HS-5 (cell line): ENCODE measurements at places on chromosomes 1 and 21.
A peak's percentile ranks its signal among the peaks of the same experiment; 100 is the strongest.

DNA sequence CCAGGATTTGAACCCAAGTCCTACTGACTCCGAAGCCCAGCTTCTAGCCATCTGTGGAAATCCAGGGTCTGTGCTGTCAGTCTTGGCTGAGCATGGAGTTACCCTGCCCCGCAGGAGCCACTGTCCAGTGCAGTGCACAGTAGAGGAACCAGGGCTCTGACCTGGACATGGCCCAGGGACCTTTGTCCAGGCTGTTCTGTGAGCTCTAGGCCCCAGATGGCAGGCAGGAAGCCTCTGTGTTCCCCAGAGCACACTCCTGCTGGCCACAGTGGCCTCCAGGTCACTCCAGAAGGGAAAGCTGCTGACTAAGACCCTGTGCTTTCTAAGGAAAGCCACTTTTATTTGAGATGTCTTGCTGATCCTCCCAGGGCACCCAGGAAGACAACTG, 13.8 kb downstream of the S100A7A start:
- no peak for DNase-seq

- DNase-seq: no peak
Measured at GRCh38 chr1:112196731-112197130, 199.3 kb upstream of the CTTNBP2NL start.

DNA sequence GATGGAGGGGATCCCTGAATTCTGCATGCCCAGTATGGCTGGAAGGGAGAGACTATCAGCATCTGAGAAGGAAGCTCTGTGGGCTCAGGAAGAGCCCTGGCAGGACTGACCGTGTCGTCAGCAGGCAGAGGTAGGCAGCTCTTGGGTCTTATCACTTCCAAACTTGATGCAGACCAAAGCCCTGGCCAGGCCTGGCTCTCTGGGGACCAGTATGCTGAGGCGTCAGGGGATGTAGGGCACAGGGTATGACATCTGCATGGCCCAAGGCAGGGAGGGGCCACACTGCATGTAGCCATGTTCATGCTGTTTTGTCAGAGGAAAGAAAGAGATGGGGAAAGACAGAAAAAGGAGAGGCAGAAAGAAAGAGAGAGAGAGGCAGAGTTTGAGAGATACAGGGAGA, 6.3 kb downstream of the FGR start:
- DNase-seq: no peak

DNA sequence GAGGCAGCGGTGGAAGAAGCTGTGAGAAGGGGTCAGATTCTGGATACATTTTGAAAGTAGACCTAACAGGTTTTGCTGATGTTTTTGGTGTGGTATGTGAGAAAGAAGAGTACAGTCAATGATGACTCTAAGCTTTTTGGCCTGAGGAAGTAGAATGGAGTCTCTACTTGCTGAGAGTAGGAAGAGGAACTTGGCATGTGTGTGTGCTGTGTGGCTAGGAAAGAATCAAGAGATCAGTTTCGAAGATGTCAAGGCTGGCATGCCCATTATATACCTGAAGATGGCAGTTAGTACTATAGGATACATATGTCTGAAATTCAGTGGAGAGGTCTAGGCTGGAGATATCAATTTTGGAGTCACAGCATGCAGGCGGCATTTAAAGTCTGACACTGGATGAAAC, 64.4 kb downstream of the MAB21L3 start:
- no peak for DNase-seq

DNA sequence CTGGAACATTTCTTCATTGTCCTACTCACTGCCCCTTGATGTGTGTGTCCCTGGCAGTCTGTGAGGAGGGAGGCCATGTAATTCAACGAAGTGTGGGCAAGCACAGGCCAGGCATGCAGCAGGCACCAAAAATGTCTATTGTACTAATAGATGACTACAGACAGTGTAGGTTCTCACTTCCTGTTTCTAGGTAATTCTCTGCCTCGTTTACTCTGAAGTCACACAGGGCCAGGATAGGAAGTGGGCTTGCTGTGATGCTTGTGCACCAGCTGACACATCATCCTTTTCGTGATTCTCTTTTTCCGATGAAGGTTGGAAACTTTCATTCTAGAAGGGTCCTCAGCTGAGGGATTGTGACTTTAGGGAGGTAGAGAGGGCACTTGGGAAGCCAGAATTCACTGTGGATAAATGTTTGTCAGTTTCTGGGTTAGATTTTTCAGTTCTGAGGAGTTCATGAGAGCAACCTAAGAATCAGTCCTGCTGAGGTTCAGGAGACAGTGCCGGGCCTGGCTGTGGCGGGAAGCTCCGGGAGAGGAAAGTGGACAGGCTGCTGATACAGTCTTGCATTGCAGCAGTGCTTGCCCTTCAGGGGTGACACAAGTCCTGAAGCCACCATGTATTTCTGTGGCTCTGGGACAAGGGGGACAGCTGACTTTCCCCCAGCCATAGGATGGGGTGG, 4.3 kb upstream of the CSF1 start:
- DNase-seq: no peak

DNA sequence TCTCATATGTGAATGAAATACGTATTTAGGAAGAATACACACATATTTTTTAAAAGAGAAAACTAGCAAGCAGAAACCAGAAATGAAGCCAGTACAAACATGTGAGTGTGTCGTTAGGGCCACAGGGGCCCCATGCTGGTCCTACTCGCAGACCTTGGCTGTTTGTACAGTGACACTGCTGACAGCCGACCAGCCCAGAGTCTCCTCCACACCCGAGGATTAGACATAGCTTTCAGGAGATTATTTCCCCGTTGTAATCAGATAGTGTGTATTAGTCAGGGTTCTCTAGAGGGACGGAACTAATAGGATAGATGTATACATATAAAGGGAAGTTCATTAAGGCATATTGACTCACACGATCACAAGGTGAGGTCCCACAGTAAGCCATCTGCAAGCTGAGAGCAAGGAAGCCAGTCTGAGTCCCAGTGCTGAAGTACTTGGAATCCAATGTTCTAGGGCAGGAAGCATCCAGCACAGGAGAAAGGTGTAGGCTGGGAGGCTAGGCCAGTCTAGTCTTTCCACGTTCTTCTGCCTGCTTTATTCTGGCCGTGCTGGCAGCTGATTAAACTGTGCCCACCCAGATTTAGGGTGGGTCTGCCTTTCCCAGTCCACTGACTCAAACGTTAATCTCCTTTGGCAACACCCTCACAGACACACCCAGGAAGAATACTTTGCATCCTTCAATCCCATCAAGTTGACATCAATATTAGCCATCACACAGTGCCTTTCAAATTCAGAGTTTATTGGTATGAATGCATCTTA, 51.2 kb downstream of the DIP2A start:
- DNase-seq: no peak

DNA sequence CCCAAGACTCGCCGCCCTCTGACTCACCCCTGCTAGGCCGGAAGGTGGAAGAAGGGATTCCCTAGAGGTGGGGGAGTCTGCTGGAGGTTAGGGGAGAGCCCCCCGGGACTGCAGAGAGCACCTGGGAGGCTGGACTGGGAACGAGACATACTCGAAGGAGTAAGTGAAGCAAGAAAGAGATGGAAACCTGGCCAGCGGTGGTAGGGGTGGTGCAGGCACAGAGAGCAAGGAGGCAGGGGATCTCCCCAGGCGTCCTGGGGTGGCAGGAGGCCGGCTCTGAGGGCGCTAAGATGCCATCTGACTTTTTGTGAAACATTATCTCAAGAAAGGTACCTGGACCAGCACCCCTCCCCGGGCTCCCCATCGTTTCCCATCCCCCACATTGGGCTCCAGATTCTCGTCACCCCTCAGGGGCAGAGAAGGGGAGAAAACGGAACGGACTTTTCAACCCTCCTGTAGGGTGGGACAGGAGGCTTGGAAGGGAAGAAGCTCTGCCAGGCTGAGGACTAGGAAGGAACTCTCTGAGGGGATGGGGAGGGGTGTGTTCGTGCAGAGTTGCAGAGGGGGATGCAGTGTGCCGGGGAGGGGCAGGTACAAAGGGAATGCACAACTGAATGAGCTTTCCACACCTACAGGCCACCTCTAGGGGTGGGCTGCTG, 708 bp downstream of the CHRNB2 start:
- DNase-seq: no peak

- DNase-seq: peak; percentile 78
Measured at GRCh38 chr1:157968508-157968907, 24.9 kb upstream of the KIRREL1 start.

DNA sequence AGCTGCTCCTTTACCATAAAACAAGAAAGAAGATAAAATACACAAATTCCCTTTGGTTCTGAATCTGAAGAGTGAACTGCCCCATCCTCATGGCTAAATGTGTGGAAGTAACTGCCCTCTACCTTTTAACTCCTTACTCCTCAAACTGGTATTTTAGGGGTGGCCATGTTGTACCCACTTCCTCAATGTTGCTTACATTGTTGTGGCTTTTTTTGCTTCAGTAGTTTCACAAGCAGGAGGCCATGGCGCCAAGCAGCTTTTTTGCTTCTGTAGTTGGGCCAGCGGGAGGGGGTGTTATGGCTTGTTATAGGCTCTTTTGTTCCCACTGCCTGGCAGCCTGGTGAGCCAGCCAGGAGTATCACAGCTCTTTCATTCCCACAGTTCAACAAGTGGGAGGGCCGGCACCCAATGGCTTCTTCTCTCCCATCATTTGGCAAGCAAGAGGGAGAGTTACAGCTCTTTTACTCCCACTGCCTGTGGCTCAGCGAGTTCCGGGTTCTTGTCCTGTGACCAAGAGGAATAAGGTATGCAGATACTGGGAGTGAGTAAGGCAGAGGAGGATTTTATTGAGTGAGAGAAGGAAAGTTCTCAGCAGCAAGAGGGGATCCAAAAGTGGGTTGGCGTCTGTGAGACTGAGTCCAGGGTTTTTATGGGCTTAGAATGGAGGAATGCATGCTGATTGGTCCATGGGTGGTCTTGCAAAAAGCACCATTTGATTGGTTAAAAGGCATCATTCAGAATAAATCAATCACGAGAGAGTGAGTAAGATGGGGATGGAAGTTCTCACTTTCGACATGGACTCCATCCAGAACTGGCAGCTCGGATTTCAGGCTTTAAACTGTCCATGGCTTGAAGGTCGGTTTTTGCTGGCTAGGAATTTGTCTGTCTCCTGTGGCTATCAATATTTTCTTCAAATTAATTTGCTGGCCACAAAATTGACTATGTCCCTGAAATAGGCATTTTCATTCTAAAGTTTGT, 429.6 kb downstream of the HLX start:
- DNase-seq: no peak

- no peak for DNase-seq
Measured at GRCh38 chr1:58919959-58920321, 136.1 kb upstream of the JUN start.

DNA sequence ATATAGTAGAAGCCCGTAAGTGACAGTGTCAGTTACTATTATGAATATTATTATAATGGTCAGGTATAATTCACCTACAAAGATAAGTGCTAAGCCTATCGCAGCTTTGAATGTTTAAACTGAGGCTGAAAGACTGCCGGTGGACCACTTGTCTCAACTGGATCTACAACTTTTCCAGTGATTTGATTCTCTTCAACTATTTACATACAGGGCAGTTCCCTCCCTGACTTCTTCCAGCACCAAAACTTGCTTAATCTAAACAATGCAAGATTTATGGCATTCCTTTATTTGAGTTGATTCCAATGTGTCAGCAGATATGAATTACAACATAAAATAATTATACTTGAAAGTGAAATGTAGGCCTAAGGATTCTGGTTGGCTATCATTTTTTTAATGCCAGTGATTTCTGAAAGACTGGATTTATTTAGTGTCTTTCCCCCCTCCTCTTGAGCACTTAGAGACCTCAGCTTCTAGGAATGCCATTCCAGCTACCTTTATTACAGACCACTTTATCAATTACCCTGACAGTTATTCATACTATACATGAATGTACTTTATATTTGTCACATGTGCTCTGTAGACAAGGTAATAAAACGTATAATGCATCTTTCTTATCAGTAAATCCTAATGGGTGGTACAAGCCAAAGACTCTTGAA, 153.3 kb upstream of the C8B start:
- no peak for DNase-seq

DNA sequence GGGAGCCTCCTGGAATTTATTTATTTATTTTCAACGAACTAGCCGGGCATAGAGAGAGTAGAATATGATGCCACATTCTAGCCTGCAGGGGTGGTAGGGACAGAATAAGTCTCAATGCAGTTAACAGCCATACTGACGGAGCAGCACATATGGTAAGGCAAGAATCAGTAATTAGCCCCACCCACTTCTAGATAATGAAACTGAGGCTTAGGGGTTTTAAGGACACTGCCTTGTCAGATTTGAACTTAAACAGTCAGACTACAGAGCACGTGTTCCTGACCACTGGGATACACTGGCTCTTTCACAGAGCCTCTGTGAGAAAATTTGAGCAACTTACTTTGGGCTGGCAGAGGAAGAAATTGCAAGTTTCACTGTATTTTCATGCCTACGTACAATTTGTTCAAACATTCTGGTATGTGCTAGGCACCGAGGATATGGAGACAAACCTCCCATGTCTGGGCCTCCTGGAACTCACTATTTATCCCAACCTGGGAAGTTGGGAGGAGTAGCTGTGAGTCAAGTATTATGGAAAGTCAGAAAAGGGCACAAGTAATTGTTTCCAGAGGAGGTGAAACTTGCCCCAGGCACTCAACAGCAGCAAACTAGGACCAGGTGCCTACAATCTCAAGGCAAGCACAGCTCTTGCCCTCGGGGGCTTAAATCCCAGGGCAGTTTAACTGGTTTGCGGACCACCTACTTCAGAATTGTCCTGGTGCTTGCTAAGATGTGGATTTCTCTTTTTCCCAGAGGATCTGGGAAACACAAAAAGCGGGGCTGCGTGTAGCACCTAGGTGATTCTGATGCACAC, 1.6 kb upstream of the CLIC4 start:
- peak; percentile 64 for DNase-seq

GRCh38 chr1:241849345-241849695, 1.3 kb downstream of the EXO1 start:
- no peak for DNase-seq

GRCh38 chr21:30255679-30256078, 27.1 kb downstream of the KRTAP24-1 start:
- DNase-seq: no peak

DNA sequence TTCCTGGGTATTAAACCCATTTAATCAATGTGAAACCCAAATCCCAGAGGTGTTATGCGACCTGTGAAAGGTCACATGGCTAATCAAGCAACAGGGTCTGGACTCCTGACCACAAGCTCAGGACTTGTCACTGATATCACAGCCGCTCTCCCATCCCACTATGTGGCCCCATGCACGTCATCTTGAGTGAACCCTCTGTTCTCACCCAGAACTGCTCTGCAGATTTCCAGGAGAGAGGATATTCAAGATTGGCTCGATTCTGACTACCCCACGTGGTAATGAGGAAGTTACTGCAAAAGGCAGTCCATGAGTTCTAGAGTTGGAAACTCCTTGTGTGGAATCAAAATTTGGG, 173.5 kb upstream of the ETV3 start:
- DNase-seq: no peak

DNA sequence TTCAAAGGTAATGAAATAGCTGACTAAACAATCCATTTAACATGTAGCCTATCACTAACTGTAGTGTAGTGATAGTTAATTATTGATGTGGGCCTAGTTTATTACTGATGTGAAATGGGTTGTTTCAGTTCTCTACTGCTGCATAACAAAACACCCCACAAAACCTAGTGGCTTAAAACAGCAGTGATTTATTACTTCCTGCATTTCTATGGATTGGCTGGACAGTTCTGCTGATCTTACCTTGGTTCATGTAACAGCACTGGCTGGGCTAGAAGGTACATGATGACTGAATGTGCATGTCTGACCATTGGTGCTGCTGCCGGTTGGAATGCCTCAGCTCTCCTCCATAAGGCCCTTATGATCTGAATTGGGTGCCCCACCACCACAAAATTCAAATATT, 5.4 kb upstream of the ABL2 start:
- DNase-seq: no peak

GRCh38 chr1:119948342-119949214, 52.3 kb upstream of the ADAM30 start:
- DNase-seq: peak; percentile 37
